Parietal lobe (tissue), 2 donors: ENCODE measurements at places on chromosomes 13 and 19. TPM values are rescaled to one million over a fixed set of nuclear protein-coding genes. Genes with fewer than 3 reads are reported as not detected.

The CGB8 gene
- not detected for total RNA-seq

The ZNF350 gene
- total RNA-seq = 21.9 TPM

The CHERP gene
- total RNA-seq = 14.1 TPM

The KIR3DL1 gene
- total RNA-seq = not detected

The NKPD1 gene
- 0.63 TPM for total RNA-seq

The TMEM147 gene
- 39.8 TPM for total RNA-seq

The KANK3 gene
- 3.8 TPM for total RNA-seq

The ELSPBP1 gene
- not detected for total RNA-seq

The IRGQ gene
- 94.8 TPM for total RNA-seq

The PEG3 gene
- total RNA-seq = 63.5 TPM
